ENCODE measurements at places on chromosomes 3 and 15.
A peak's percentile ranks its signal among the peaks of the same experiment; 100 is the strongest.

DNA sequence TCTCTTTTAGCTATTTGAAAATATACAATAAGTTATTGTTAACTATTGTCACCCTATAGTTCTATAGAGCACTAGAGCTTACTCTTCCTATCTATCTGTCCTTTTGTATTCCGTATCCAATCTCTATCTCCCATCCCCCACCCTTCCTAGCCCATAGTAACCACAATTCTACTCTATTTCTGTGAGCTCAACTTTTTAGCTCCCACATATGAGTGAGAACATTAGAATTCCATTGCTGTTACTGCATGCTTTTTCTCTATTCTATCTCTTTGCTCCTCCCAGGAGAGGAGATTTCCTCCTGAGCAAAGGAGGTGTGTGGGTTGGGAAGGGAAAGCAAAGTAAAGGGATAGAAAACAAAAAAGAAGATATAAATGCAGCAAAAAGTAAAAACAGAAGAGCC is 105.6 kb upstream of the SLC4A7 start:
- DNase-seq: no peak

DNA sequence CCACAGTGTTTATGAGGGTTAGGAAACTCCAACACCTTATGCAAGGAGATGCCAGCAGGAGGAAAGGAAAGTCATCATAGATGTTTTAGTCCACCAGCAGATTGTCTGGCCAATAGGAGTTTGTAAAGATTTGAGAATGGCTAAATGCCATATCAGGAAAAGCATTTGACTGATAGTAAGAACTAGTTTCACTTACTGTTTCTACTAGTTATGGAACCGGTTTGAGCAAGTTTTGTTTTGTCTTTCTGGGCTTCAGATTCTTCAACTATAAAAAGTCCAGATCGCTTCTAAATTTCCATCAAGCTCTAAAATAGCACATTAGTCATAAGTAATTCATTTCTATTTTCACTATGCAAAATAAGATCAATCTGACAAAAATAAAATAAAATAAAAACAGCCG is 254.8 kb upstream of the TMCO5A start:
- DNase-seq: no peak

DNA sequence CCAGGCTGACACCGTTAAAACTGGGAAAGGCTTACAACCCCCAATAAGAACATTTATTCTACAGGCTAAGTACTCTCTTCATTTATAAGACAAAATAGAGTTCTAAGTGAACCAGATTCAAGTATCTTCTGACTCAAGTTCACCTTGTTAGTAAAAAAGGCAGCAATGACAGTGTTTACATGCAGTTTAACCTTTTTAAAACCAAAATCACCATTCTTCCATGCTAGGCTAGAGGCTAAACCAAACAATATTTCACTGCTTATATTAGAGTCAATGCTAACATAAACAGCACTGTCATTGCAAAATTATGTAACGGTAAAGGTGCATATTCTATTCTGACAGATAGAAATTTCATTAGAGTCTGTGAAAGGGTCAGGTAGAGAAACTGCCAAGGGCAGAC is 118.0 kb downstream of the FBN1 start:
- DNase-seq: no peak

DNA sequence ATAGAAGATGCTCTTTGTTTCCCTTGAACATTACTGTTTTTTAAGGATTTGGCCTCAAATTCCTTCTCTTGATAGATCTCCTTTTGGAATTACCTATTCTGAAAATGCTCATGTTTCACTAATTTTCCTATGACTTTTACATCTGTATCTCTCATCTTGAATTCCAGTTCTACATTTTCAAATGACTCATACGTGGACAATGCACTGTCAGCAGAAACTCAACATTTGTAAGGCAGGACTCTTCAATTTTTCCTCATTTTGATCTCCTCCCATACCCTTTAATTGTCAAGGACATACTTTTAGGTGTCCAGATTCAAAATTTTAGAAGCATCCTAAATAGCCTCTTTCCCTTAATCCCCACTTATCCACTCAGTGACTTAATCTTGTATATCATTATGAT is 341.0 kb upstream of the RASGRP1 start:
- no peak for DNase-seq

DNA sequence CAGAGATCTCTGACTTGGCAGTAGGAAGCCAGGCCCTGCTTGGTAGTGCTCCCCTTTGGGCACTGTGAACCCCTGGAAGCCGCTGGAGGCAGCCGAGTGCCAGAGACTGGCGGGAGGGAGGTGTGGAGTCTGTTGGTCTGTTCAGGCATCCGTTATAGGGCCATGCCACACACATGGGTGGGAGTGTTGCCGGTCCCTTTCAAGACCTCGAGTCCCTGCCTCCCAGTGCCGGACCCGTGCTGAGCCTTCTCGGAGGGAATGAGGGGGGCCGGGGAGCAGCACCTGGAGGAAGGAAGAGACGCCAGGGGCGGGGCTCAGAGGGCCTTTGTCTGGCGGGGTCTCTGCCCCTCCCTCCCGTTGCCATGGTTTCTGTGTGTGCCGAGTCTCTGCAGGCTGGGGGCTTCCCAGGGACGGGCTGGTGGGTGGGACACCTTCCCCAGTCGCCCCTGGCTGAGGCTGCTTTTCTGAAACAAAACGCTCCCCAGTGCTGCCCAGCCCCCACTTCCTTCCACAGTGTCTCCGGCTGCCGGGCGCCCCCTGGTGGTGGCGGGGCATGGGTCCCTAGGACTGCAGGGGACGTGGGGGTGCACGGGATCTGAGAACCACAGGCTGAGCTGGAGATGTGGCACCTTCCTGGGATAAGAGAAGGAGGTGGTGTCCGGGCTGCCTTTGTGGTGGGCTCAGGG is 10.0 kb downstream of the GNAI2 start:
- DNase-seq: peak; percentile 58

DNA sequence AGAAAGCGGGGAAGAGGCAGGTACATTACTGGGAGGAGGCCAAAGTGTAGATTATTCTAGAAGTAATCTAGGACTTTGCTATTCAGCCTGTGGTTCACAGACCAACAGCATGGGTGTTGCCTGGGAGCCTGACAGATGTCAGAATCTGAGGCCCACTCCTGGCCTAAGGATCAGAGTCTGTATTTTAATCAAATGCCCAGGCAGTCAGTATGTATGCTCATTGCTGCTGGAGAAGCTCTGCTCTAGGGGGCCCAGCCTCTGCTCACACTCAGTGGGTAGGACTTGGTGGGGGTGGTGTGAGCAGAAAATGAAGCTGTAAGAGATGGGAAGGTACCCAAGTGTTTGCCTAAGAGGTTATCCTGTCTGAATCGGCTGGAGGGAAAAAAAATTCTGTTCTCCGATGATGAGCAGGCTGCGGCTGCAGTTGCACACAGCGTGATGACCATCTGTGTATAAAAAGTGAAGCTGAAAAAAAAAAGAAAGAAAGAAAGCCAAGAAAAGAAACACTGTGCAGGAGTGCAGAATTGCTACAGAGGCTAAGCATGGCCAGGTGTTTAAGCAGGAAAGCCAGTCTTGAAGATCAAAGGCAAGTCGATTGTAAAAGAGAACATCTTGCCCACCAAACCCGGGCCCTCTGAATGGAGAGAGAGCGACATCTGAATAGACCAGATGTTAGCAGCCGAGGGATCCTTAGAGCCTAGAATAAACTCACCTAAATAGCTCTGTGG is 65.2 kb downstream of the EIF4E3 start:
- DNase-seq: no peak

GRCh38 chr15:66287461-66288057 is 5.8 kb upstream of the DIS3L start:
- DNase-seq: peak; percentile 18

DNA sequence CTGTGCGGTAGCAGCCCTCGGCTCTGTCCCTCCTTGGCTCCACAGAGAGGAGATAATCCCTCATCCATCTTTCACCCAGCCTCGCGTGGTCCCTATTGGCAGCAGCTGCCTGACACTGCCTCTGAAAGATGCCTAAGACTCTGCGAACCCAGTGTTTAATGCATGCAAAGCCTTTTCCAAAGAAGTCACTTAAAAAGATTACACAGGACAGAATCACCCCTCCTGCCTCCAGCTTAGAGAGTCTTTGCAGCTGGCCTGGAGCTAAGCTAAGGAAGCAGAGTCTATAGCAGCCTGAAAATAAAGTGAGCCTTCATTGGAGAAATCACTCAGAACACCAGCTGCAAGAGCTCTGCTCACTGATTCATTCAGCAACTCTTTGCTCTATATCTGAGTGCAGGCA is 247.2 kb downstream of the SHQ1 start:
- no peak for DNase-seq

GRCh38 chr15:53009093-53009492 is 219.0 kb upstream of the ONECUT1 start:
- DNase-seq: no peak
